Fibroblast of villous mesenchyme (primary cell): ENCODE measurements at places on chromosomes 12 and 14. TPM values are rescaled to one million over a fixed set of nuclear protein-coding genes. Genes with fewer than 3 reads are reported as not detected.

ALG10B gene
- 3.0 and 4.8 TPM in 2 replicates for total RNA-seq

GZMH gene
- not detected in 2 replicates for total RNA-seq

MMP19 gene
- 9.1 and 9.7 TPM in 2 replicates for total RNA-seq

ASCL1 gene
- not detected in 2 replicates for total RNA-seq

ESYT1 gene
- 300 and 327 TPM in 2 replicates for total RNA-seq

MTERF2 gene
- total RNA-seq = 3.9 and 7.3 TPM in 2 replicates

ESRRB gene
- not detected in 2 replicates for total RNA-seq

CCDC177 gene
- total RNA-seq = not detected in 2 replicates

NANOG gene
- total RNA-seq = not detected in 2 replicates

TMEM119 gene
- 83.3 and 186 TPM in 2 replicates for total RNA-seq

LUM gene
- 487 and 603 TPM in 2 replicates for total RNA-seq

PRORP gene
- 36.4 and 38.0 TPM in 2 replicates for total RNA-seq

RHOJ gene
- total RNA-seq = 0.43 and 4.8 TPM in 2 replicates

PRR4 gene
- total RNA-seq = 2.3 and 3.5 TPM in 2 replicates

ANKS1B gene
- total RNA-seq = 0.64 and 0.86 TPM in 2 replicates

ABCD2 gene
- total RNA-seq = under 0.01 and 0.32 TPM in 2 replicates

KRT4 gene
- total RNA-seq = not detected in 2 replicates

RHEBL1 gene
- 0.64 and 0.86 TPM in 2 replicates for total RNA-seq

DIO3 gene
- not detected in 2 replicates for total RNA-seq

DBX2 gene
- not detected in 2 replicates for total RNA-seq

IGF1 gene
- under 0.01 and 0.64 TPM in 2 replicates for total RNA-seq

KRT75 gene
- not detected in 2 replicates for total RNA-seq

ST8SIA1 gene
- total RNA-seq = 0.43 and 1.3 TPM in 2 replicates

TPCN1 gene
- 15.8 and 25.9 TPM in 2 replicates for total RNA-seq

GPR84 gene
- not detected in 2 replicates for total RNA-seq

C1R gene
- 83.4 and 84.2 TPM in 2 replicates for total RNA-seq

TAS2R42 gene
- not detected in 2 replicates for total RNA-seq

RPL10L gene
- 0.43 TPM in 1 of 2 replicates, not detected in the other for total RNA-seq

GNB3 gene
- 1.7 and 3.9 TPM in 2 replicates for total RNA-seq

SLC10A1 gene
- not detected in 2 replicates for total RNA-seq

PRH2 gene
- 0.32 and 0.43 TPM in 2 replicates for total RNA-seq

E2F7 gene
- 10.4 and 17.4 TPM in 2 replicates for total RNA-seq

CTDSP2 gene
- total RNA-seq = 64.8 and 76.0 TPM in 2 replicates

TAS2R9 gene
- total RNA-seq = not detected in 2 replicates

TFCP2 gene
- total RNA-seq = 6.4 and 7.8 TPM in 2 replicates

KERA gene
- not detected in 2 replicates for total RNA-seq
